NCI-H187 treated with DMSO at 0.1 percent for 48 hours (cell line): ENCODE measurements at places on chromosomes 3 and 15.

DNA sequence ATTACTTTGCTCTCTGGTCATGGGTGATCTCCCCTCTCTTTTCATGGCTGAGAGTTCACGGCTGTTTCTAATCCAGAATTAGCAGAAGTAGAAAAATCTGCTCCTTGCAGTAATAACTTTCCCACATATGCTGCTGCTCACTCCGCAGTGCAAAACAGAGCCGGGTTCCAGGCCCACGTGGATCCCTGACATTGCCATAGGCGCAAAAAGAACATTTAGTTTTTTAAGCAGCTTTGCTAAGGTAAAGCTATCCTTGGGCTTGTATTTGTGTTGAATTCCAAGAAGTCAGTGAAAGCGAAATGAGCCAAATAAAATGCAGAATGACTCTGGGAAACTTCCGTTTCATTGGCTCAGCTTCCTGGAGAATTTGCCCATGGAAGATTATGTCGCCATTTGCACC is 633.7 kb upstream of the SUCLG2 start:
- DNase-seq: no peak

- DNase-seq: no peak
Measured at GRCh38 chr15:79970624-79971434, at the start of gene BCL2A1. BCL2A1 (minus strand) TSS chr15:79971196; CDS start chr15:79971119, 77 bp downstream.

DNA sequence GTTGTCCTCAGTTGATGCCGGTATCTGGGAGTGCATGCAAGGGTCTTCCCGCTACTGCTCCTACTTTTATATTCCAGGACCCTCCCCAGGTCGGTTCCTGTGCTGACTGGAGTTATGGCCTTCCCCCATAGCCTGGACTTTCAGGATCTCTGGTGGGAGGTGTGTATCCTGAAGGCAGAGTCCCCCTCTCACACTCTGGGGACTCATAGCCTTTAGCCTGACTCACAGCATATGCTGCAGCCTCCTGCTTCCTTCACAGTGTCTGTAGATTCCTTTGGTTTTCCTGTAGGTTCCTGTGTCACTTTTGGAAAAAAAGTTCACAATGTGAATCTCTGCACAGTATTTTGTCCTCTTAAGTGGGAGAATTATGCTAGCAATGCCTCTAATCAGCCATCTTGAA is 180.6 kb upstream of the RBMS3 start:
- no peak for DNase-seq

DNA sequence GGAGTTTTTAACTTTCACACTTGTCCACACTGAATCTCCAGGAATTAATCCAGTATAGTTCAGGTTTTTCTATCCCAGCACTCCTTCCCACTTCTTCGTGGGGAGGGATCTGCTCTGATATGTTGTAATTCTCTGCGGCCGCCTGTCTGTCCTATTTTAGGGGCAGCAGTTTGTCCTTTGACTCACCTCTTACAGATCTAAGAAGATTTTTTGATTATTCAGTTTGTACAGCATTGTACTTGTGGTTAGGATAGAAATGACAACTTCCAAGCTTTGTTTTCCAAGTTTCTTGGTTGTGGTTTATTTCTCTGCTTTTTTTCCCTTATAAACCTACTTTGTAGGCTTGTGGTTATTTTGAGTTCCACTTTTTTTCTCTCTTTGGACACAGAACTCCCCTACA is 601.7 kb downstream of the SI start:
- no peak for DNase-seq

DNA sequence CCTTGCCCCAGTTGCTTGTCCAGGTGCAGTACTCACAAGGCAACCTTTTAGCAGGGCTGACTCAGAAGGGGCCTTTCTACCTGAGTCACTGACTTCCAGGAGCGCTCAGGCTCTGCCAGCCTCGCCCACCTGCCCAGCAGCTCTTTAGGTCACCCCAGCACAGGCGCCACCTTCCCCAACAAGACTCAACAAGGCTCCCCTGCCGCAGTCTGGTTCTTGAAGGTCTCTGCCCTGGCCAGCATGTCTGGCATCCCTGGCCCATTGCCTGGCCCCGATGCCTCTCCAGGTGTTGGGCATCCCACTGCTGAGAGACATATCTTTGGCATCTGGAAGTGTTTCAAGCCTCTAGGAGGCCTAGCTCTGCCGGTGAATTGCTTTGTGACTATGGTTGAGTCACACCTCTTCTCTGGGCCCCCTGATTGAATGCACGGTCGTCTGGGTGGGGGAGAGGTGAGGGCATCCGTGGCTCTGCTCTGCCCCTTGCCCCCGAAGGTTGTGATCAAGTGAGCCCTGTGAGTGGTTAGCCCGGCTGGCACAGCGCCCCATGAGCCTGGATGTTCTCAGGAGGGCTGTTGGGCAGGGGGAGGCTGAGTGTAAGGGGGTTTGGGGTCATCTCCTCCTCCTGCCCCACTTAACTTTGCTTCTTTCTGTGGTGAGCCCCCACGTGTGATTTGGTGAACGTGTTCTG is 21.6 kb downstream of the SNX33 start:
- DNase-seq: no peak
